ENCODE measurements at places on chromosomes 11 and 22.

DNA sequence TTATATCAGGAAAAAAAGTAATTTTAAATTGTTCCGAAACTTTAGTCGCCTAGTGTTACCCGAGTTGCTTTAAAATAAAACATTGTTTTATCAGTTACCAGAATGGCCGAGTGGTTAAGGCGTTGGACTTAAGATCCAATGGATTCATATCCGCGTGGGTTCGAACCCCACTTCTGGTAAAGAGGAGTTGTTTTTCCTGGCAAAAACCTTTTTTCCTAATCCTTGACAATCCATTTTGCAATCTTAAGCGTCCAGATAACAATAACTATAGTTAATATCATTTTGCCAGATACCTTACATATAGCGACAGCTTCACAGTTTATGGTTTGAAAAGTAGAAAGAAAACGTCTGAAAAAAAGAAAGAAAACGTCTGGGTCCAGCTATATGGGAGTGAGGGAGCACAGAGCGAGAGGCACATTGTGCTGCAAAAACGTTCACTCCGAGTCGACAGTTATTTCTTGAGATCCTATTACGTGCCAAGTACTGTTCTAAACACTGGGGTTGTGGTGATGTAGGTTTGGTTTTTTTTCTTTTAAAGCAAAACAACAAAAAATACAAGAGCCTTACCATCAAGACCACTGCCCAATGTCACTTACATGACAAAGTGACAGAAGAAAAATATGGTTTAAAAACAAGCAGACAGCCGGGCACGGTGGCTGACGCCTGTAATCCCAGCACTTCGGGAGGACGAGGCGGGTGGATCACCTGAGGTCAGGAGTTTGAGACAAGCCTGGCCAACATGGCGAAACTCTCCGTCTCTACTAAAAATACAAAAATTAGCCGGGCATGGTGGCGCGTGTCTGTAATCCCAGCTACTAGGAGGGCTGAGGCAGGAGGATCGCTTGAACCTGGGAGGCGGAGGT lies 40.6 kb downstream of the OR4D9 start:
- DNase-seq: peak; percentile 44

GRCh38 chr22:26949193-26949592 lies 291.8 kb downstream of the MIAT start:
- peak; percentile 1 for DNase-seq

DNA sequence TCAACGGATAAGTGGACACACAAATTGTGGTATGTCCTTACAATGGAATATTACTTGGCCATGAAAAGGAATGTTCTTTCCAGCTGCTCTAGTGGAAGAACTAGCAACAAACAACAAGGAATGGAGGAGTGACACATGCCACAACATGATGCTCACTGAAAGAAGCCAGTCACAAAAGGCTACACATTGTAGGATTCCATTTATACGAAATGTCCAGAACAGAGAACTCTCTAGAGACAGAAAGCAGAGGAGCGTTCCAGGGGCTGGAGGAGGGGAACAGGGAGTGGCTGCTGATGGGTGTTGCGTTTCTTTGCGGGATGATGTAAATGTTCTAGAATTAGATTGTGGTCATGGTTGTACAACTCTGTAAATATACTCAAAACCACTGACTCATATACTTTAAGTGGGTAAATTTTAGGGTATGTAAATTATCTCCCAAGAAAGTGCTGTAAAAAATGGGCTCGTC lies 32.4 kb upstream of the PDGFB start:
- DNase-seq: peak; percentile 33

GRCh38 chr11:64234647-64235379 lies 429 bp downstream of the VEGFB start:
- no peak for DNase-seq

- DNase-seq: no peak
Measured at GRCh38 chr11:116506263-116506825, 266.4 kb downstream of the BUD13 start.

DNA sequence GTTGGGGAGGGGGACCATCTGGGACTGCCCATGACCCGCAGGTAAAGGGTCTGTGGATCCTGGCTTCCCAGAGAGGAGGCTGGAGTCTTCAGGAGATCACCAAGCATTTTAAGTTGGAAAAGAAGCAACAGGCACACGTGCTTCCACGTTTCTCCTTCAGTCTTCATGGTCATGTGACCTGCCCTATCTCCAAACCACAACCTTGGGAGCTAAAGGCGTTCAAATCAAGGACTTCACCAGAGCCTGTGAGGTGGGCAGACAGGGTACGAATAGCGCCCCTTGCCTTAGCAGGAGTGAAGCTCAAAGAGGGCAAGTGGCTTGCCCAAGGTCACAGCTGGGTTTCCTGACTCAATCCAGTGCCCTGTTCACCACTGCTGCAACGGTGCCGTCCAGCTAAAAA lies 6.7 kb downstream of the TMEM184B start:
- DNase-seq: no peak

DNA sequence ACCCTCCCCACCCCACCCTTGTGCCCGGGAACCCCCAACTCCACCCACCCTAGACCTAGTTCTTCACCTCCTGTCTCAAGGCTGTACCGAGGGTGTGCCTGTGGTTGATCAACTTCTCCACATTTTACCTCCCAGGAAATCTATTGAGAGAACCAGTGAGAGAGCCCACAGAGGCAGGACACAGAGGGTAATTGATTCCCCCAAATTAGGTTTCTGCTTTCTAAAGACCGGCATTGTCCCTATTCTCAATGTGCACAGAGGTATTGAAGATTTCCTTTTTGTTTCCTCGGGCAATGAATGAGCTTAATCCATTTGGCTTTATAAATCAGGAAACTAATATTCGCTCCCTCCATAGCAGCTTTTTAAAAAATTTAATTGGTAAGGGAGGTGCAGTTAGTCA lies 6.0 kb upstream of the LMO1 start:
- no peak for DNase-seq

GRCh38 chr11:133347988-133348387 lies 184.3 kb downstream of the OPCML start:
- DNase-seq: no peak
